ENCODE measurements at places on chromosomes 2 and 18.

DNA sequence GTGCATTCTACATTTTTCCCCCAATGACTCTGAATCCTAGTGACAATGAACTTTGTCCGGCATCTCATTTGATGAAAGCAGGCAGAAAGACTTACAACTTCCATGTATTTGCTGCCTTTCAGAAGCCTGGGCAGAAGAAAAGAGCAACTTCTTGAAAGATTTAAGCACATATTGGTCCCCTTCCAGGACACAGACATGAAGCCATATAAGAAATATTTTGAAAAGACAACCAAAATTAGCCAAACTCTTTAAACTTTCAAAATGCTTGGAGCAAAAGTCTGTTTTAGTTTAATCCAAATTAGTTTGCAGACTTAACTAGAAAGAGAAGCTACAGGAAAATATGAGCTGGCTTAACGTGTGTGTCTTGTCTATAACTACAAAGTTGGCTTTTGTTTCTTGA, 492.5 kb downstream of the NR4A2 start:
- DNase-seq = no peak

DNA sequence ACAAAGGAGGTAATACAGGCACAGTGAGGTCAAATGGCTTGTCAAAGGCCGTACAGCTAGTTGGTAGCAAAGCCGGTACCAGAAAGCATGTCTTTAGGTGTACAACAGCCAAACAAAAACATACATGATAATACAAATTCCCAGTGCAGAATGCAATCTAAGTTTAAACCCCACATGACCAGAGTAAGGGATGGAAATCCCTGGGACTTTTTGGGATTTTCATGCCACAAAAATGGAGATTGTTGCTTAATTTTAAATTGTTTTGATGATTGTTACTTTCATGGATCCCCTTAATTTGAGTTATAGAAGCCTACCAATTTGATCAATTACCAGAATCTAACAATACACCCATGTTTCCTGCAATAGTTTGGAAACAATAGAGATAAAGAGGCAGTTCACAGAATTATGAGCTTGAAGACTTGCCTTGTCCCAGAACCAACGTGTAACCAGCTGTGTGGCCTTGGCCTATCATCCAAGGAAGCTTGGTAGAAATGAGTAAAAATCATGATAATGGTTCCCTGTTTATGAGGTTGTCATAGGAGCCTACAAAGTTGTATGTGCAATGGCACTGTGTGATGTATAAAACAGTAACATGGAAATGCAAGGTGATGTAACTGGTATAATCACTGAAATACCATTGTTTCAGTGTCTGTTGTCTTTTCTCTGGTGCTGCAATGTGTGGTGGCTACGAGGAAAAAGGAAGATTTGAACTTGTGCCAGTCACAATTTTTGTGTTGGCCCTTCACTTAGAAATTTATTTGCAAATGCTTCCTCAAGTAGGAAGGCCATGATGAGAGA, 85.3 kb downstream of the ZEB2 start:
- no peak for DNase-seq

GRCh38 chr2:236871500-236872001, 214.1 kb upstream of the COPS8 start:
- DNase-seq = no peak

DNA sequence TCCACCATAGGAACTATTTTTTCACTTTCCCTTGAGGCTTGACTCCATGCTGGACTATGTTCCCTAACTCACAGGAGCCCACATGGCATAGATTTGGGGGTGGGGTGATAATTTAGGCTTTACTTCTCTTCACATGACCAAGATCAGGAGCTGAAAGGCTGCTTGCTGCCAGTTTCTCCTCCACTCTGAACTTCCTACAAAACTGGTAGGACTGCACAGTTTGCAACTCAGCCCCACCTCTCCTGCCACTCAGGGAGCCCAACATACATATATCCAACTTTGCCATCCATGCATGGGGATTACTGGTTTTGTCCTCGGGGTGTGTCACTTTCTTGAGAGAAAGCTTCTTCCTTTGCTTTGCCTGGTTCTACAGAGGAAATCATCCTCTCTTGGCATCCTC, 14.2 kb downstream of the INO80D start:
- DNase-seq = no peak

GRCh38 chr2:24435391-24436316, 55.4 kb upstream of the NCOA1 start:
- no peak for DNase-seq

DNA sequence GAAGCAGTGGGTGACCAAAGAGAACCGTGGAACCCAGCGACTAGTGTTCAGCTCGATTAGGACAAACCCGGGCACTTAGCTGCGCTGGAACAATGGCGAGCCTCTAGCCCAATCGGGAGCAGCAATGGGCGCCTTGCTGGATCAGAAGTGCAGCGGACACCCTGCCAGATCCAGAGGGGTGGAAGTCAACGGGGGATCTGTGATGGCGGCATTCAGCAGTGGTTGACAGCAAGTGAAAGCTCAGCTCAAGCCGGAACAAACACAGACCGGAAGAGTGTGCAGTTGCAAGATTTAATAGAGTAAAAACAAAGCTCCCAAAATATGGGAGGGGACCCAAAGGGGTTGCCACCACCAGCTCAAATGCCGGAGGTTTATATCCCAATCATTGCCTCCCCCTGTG, 478.7 kb upstream of the REG3G start:
- DNase-seq = no peak

DNA sequence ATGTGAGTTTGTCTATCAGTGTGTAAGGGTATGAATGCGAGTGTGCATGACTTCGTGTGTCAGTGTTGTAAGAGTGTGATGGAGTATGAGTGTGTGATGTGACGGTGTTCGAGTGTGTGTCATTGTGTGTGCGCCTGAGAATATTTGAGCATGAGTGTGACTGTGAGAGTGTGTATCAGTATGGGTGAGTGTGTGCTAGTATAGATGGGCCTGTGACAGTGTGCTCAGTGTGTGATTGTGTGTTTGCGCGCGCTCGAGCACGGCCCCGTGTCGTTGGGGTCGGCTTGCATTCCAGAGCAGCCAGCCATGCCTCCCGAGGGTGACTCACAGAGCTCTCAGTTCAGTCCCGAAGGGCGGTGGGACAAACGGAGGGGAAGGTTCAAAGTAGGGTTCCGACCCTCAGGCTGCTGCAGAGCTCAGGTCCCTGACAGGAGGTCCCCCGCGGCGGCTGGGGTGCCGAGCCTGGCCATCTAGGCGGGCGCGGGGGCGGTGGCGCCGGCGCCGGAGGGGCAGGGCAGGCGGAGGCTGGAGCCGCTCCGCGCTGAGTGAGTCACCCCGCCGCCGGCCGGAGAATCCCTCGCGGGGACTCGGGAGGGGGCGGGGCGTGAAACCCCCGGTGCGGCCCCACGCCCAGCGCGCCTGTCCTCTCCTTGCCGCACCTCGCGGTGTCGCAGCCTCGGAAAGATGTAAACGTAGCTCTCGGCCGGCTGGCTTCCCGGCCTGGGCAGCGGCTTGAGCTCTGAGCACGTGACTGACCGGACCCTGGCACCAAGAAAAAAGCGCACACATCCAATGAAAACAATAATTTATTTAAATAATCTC, 3.8 kb downstream of the DLX2 start:
- no peak for DNase-seq

DNA sequence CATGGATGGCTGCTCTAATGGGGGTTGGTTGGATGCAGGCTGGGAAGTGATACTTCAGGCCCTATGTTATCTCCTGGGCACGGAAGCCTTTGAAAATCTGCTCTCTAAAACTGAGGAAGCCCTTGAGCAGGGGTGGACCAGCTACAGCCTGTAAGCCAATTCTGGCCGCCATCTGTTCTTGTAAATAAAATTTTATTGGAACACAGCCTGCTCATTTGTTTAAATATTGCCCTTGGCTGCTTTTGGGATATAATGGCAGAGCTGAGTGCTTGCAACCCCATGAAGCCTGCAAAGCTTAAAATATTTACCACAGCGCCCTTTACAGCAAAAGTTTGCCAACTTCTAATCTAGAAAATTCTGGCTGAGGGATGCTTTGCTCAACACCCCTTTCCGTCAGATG, 11.9 kb upstream of the IGFBP2 start:
- DNase-seq = no peak

DNA sequence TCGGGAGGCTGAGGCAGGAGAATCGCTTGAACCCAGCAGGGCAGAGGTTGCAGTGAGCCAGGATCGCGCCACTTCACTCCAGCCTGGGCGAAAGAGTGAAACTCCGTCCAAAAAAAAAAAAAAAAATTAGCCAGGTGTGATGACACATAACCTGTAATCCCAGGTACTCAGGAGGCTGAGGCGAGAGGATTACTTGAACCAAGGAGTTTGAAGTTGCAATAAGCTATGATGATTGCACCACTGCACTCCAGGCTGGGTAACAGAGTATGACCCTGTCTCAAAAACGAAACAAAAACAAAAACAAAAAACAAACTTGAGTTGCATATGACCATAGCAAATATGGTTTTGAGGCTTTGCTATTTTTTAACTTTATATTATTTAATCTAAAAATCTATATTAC, 25.8 kb downstream of the SANBR start:
- no peak for DNase-seq

DNA sequence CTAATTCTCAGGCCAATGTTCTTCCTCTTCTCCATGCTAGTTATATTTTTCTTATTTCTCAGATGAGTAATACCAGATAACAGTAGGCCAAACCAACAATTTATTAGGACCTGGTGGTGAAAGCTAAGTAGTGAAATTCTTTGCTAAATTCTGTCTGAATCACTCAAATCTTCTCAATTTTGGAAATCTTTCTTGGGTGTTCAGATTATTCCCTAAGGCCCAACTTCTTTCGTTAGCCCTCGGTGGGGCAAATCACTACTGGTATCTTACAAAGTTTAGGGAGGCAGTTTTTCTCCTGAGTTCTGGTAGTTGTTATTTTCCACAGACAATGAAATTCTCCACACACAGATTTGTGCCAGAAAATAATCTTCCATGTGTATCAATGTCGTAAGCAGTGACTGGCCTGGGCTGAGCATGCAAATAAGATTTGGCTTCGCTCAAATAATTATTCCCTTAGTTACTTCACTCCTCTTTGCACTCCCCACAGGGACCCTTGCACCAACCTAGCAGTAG, 443.5 kb upstream of the SLC14A2 start:
- DNase-seq = no peak

- DNase-seq = no peak
Measured at GRCh38 chr2:23544589-23545295, 159.8 kb downstream of the KLHL29 start.

GRCh38 chr18:76451396-76452331, 43.4 kb downstream of the ZNF516 start:
- DNase-seq = no peak

DNA sequence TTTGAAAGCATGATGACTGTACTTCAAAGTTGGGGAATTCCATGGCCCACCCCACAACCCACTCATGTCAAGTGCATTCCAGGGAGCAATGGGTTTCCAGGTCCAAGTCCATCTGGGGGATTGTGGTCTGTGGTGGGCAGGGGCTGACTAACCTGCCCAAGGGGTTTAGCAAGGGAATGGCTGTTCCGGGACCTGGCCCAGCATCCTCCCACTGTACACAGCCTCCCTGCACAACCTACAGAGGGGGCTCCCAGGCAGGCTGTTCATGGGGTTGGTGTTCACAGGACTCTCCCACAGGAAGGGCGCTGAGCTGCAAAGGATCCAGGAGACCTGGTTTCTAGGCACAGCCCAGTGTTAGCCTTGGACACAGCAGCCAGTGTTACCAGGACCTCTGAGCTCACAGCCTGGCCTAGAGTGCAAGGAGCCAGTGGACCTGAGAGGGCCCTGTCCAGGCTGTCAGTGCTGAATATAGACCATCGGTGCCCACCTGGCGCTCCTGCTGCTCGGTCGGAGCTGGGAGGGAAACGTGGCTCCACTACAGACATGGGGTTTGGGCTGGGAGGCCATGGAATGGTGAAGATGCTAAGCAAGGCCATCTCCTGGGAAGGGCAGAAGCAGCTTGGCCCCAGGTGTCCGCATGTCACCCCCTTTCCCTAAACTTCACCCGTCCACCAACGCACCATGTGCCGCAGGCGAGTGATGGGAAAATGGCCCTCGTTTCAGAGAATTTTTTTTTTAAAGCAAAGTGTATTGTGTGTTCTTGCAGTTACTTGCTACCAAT, 317.2 kb downstream of the GBX2 start:
- DNase-seq = no peak

DNA sequence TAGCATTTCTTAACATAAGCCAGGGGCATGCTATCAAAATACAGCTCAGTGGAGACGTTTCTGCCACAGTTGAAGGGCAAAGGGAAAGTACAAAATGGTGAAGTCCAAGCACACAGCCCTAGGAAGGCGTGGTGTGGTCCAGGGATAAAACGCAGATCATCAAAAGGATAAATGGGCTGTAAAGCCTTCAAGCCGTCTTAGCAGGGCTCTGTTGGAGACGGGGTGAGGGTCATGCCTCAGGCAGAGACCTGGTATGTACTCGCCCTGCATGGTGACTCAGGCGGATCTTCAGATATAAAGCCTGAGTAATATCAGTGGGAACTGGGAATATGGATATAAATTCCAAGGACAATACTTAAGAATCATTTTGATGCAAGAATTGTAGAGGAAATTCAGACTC, 61.2 kb downstream of the NGEF start:
- DNase-seq = no peak

DNA sequence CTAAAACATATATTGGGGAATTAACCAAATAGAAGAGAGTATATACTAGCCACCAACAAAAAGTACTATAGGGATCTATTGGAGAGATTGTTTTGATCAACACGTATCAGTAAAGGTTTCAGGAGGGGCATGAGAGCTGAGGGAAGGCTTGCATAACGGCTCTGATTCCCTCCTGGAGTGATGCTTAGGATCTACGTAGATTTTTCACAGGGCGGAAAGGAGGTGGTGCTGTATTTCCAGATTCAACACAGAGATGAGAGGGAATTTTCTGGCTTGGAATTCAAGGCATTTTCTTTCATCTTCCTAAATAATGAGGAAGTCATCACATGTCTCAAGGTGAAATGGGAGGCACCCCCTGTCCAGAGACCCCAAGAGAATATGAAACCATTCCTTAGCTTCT, 443.8 kb downstream of the CMPK2 start:
- DNase-seq = no peak

DNA sequence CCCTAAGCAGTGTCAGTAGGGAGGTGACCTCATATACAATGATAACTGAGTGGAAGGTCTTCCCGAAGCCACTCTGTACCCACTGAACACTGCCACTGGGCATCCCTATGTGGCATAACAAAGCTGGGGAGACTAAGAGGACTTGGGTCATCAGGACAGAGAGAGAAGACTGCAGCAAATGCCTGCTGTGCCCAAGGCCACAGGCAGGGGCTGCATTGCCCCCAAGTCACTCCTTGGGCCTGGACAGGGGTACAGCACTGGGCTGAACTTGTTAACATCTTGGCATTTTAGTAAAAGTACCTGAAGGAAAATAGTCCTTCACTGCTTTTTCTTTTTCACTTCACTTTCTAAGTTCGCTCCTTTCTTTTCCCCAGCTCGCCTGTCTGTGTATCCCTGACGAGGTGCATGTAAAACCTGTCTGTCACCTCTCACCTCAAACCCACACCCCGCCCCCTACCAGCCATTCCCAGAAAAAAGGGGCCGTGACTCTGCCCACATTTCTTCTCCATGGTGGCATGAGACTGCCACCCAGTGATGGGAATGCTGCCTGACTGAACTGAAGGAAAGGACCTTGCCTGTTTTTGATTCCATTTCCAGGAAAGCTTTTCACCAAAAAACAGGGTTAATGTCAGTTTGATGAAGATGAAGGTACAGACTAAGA, 62.9 kb downstream of the MTHFD2 start:
- DNase-seq = no peak
